ENCODE measurements at places on chromosomes 3 and 15.
A peak's percentile ranks its signal among the peaks of the same experiment; 100 is the strongest.

DNA sequence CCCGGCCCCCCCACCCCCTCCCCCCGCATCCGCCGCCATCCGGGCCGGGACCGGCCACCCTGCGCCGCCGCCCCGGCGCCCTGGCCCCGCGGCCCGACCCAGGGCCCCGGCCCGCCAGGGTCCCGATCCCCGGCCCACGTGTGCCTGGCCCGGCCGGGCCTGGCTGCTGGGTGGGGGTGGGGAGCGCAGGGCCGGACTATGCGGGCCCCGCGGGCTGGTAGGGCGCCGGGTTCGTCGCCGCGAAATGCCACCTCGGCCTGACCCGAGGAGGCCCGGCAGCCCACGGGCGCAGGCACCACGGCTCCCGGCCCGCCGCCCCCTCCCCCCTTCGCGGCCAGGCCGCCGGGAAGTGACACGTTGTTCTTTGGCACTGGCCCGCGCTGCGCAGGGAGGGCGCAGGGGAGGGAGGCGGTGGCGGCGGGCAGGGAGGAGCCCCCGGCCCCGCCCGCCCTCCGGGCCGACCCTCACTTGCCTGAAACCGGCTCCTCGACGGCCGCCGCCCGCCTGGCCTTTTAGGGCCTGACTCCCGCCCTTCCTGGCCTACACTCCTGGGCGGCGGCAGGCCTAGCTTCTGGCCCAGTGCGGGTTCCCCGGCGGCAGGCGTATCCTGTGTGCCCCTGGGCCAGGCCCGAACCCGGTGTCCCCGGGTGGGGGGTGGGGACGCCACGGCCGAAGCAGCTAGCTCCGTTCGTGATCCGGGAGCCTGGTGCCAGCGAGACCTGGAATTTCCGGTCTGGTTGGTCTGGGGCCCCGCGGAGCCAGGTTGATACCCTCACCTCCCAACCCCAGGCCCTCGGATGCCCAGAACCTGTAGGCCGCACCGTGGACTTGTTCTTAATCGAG lies 515 bp downstream of the EIF4G1 start:
- DNase-seq = peak; percentile 93

GRCh38 chr3:154214306-154214705 lies 93.1 kb downstream of the ARHGEF26 start:
- DNase-seq = no peak

DNA sequence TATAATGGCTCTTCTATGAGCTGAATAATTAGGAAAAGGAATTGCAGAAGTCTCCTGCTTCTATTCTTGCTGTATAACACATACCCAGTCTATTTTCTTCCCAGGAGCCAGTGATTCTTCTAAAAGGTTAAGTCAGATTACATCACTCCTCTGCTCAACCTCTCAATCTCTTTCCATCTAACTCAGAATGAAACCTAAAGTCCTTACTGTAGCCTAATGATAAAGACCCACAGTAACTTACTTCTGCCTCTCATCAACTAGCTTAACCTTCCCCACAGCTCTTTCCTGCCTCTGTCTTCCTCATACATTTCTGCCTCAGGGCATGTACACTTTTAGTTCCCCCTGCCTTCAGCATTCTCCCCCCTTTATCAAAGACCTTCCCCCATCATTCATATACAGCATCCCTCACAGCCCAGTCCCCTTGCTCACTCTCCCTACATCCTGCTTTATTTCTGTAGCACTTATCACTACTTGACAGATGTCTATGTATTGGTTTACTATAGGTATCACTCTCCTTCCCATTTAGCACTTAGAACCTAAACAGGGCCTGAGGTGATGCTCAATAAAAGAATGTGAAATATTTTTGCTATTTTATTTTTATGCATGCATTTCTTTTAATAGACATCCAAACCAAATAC lies 28.5 kb upstream of the CMTM6 start:
- no peak for DNase-seq

DNA sequence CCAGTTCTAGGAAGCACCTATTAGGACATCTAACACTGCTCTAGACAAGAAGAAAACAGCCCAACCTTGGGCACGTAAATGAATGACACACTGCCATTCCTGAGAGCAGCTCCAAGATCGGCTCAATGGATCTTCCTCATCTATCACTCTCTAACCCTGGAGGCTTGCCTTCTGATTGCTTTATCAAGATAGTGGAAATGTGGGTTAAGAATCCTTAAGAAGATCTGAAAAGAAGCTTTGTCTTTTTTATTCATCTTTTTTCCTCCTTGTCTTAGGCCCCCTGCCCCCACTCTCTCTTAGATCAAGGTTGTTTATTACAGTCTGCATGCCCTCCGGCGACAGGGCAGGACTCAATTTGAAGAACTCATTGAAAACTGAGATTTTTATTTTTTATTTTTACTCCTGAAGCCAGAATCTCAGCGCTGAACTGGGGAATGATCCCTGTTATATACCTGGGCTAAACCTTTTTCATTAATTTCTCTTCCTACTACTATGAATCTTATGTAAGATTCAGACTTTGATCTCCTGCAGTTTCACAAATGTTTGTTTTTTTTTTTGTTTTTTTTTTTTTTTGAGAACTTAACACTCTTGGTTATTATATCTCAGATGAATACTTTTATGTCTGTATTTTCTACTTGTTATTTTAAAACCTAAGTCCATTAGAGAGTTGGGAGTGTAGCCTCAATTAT lies 219.5 kb downstream of the SV2B start:
- DNase-seq = no peak

GRCh38 chr3:9653565-9654248 lies 4.4 kb downstream of the MTMR14 start:
- DNase-seq = no peak

DNA sequence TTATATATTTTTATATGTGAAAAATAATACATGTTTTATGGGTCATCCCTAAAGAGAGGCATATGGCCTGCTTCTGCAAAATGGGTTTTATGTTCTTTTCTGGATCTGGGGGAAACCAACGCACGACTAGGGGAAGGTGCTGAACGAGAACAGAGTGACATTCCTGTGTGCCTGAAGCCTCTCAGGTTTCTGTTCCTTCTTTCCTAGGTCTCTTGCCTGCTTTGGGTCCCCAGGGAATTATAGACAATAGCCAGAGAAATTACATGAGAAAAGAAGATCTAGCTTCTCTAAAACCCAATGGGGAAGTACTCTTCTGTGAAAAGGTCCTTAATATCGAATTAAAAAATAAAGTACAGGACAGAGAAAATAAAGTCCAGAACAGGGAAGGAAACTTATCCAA lies 66.5 kb downstream of the IGSF11 start:
- DNase-seq = no peak

DNA sequence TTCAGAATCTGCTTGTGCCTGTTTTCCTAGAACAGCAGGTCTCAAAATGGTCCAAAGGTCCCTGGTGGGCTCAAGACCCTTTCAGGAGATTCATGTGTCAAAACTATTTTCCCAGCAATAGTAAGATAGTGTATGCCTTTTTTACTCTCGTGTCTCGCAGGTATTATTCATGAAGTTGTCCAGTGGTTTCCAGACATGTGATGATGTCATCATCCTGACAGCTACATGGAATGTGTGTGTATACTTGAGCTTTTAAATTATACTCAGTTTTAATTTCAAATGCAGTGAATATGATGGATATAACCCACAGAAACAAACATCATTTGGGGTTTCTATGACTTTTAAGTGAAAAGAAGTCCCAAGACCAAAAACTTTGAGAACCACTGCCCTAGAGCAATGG lies 288.6 kb downstream of the NTRK3 start:
- DNase-seq = no peak
